Skin of body (tissue), 3 donors: ENCODE measurements at places on chromosomes 12 and 14. TPM values are rescaled to one million over a fixed set of nuclear protein-coding genes. Genes with fewer than 3 reads are reported as not detected.
A peak's percentile ranks its signal among the peaks of the same experiment; 100 is the strongest.

GRCh38 chr12:92438641-92439419 lies 264.0 kb upstream of the PLEKHG7 start:
- DNase-seq: no peak

DNA sequence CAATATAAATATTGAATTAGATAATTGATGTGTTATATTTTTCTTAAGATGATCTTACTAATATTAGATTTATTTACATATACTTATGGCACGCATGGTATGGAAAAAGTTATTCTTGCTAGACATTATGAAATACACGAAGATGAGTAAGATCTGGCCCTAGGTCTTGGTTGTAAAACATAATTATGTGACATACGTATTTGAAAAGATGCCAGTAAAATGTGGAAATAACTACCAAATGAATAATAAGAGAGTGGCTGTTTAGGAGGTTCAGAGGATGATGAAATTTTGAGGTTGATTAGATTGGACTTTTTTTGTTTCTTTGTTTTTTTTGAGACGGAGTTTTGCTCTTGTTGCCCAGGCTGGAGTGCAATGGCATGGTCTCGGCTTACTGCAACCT lies 41.3 kb downstream of the FANCM start:
- DNase-seq: no peak

DNA sequence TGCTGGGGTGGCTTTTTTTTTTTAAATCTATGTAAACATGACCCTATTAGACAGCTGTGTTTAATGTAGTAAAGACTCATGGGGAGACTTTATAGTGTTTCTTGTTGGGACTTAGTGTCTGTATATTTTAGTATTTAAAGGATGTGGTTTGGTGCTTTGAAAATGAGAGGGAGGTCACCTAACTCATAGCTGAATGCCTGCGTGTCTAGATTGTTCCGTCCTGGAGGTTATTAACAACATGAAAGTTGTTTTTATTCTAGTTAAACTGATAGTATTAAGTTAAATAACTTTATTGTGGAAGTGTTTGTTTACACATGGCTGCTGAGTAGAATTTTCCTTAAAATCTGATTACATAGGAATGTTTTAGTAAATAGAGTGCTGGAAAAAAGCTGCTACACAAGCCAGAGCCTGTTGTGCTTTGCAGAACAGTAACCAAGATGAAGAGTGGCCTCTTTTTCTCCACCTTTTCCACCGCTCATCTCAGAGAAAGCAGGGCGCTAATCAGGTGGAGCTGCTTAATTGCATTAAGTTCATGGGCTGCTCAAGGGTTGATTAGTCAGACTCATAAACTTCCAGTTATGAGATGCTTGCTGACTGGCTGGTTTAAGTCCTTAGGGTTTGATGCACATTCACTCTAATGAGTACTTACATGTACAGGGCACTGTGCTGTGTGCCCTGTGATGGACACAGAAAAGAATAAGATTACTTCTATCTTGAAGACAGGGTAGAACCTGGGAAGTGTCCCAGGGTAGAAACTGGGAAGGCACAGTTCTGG lies 62.7 kb downstream of the FBXO34 start:
- DNase-seq: no peak

- DNase-seq: peak; percentile 95
Observed at GRCh38 chr12:75908961-75909605, 122.5 kb downstream of the PHLDA1 start.

The TAS2R13 gene
- total RNA-seq: 6.2 TPM

The SPTB gene
- total RNA-seq: 32.7 TPM

The MYO1H gene
- 2.4 TPM for total RNA-seq
